ENCODE measurements at places on chromosomes 7 and 10.

DNA sequence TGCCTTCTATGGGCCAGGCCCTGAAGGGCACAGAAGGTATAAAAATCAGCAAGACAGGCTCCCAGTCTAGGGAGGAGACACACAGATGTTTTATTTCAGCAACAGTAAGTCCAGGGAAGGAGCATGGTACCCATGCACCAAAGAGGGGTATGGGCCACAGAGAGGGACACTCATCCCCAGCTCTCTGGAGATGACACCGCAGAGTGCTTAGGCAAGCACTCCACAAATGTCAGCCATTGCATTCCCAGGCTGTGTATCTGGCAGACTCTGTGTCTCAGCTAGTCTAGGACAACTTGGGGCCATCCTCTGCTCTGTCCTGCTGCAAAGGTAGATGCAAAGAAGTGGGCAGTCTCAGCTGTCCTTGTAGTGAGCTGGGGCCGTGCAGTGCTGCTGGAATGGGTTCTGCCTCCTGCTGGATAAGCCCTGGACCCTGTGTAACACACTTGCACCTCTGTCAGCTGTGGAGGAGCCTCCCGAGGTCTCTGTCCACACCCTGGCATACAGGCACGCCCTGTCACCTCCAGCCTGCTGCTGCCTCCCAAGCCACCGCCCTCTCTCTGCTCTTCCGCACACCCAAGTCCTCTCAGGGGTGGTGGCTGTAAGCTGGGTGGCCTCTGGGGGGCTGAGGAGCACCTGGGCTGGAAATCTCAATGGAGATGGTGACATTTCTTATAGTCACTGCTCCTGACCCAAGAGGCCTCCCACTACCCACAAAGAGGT lies 57.6 kb downstream of the VOPP1 start:
- no peak for DNase-seq

- DNase-seq = no peak
These were observed 27.0 kb upstream of the PRSS1 start for GRCh38 chr7:142722248-142722794.

DNA sequence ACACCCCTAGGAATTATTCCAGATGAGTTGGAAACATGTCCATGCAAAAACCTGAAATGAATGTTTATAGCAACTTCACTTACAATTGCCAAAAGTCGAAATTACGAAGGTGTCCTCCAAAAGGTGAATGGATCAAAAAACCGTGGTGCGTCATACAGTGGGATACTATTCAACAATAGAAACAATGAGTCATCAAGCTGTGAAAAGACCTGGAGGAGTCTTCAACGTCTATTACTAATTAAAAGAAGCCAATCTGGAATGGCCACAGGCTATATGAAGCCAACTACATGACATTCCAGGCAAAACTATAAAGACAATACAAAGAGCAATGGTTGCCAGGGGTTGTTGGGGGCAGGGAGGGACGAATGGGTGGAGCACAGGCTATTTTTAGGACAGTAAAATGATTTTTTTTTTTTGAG lies 12.6 kb upstream of the PPP2R2D start:
- no peak for DNase-seq

DNA sequence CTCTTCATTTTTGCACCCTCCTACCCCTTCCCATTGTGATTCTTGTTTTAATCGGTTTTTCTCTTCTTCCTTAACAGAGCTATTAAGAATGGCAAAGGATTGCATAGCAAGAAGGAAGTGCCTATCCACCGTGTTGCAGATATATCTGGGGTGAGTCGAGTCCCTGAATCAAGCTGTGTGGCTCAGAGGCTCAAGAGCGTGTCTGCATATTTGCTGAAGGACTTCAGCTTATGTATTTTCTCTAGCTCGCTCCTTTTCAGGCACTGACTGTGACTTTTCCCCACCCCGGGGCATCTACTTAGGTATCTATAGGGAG lies 126.6 kb downstream of the LRRC4 start:
- DNase-seq = no peak

DNA sequence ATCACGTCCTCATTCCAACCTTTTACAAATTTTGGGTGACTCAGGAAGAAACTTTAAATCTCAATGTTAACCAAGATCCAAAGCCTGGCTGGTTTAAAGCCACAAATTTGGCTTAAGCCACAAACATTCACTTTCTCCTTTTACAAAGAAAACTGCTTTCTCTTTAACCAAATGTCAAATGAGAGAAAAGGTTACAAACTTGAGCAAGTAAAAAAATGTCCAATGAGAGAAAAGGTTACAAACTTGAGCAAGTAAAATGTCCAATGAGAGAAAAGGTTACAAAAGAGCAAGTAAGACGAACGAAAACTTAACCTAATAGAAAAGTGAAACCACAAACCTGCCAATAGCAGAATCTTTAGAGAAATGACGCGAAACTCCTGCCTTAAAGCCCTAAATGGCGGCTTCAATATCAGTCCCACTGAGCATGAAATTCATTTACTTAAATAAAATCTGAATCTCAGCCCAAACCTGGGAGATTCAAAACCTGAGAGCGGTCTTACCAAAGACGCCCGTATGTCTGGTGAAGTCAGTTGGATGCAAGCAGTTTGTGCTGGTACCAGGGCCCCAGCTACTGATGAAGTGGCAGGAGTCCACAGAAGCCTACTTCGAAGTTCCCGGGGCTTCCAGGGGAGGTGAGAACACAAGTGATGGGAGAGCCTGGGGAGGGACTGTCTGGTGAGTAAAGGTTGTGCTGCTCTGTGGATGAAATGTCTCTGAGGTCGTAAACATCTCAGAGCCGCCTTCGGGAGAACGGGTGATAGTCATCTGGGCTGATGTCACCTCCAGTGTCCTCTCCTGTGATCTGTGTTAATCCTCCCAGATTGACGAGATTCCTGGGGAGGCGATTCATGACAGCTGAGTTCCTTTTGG lies 74.6 kb downstream of the PAXIP1 start:
- DNase-seq = peak; percentile 35

GRCh38 chr10:72311667-72312066 lies 37.9 kb downstream of the DDIT4 start:
- no peak for DNase-seq

DNA sequence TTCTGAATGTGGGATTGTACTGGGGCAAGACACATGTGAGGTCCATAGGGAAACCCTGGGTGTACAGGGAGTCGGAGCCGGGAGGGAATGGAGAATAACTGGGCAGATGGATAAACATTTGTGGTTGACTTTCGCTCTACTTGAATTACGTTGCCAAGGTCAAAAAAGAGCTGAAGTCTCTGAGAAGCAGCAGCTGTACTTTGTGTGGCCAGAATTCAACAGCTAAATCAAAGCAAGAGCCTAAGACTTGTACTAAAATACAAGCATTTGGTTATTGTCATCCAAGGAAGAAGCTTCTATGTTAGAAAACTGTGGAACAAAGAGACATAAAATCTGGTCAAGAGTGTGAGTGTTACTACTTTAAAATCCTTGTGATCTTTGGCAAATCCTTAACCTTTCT lies 457.2 kb downstream of the ARL4A start:
- no peak for DNase-seq
